ENCODE measurements at places on chromosomes 2 and 18.

- DNase-seq: no peak
Measured at GRCh38 chr2:88658881-88659537, 31.7 kb upstream of the EIF2AK3 start.

DNA sequence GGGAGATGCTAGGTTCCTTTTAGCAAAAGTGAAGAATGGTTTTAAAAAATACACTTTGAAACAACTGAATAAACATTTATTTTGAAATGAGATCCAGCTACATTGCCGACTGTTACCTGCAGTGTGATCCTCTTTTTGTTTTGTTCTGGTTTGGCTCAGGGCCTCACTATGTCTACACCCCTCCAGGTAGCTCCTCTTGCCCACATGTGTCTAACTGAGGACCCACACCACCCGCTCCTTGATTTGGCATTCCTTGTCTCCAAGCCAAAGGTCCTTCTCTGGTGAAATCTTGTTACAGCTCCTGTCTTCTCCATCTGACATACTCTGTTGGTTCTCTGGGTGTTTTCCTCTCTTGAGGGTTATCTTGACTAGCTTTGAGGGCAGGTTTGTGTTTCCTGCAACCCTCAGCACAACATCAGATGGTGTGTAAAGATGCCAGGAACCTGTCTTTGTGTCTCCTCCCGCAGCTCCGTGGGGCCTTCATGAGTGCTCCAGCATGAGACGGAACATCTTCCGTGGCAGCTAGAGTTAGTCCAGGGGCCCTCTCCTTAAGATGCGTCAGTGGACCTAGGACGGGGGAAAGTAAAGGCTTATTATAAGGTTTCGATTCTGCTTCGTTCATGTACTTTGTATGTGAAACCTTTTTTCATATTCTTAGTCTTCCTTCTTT is 32.1 kb downstream of the MAP4K4 start:
- no peak for DNase-seq

GRCh38 chr2:132620115-132620514 is 49.9 kb downstream of the LYPD1 start:
- no peak for DNase-seq

GRCh38 chr2:172297950-172298349 is 129.4 kb upstream of the ITGA6 start:
- DNase-seq: no peak

DNA sequence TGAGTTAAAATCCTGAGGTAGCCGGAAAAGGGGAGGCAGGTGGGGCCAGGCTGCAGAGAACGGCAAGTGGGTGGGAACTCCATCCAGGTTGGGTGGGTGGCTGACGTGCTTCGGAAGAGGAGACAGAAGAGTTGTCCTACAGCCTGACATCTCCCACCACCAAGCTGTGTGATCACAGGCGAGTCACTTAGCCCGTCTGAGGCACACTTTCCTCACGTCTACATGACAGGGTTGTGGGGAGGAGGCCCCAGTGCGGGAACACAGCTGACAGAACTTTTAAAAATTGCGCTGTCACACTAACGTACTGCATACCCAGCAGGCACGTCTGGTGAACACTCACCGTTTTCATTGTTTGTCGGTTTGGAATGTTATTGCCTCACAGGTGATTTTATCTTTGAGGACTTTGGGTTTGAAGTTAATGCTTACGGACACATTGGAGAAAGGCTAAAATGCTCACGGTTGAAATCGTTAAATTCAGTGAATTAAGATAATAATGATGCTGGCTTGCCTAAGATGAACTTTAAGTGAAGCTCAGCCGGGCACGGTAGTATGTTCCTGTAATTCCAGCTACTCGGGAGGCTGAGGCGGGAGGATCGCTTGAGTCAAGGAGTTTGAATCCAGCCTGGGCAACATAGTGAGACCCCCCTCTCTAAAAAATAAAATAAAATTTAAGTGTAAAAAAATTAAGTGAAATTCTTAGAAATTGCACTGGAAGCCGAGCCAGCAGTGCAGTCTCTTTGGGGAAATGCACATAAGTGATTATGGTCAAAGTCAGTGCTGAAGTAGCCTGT is 8.9 kb downstream of the EMILIN2 start:
- DNase-seq: no peak

DNA sequence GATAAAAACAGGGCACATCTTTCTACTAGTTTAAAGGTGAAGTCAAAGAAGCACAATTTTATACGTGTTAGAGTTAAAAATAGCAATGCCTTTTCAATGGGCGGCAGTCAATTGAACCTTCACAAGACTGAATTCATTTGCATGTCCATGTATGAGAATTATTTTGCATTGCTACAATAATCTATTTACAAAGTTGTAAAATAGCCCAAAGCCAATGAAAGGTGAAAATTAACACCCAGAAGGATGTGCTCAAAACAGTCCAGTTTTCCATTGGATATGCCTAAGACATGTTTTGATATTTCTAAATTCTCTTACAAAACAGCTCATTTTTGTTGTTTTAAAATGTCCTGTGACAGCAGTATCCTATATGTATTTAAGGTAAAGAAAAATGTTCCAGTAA is 425.1 kb upstream of the SYT4 start:
- DNase-seq: no peak

DNA sequence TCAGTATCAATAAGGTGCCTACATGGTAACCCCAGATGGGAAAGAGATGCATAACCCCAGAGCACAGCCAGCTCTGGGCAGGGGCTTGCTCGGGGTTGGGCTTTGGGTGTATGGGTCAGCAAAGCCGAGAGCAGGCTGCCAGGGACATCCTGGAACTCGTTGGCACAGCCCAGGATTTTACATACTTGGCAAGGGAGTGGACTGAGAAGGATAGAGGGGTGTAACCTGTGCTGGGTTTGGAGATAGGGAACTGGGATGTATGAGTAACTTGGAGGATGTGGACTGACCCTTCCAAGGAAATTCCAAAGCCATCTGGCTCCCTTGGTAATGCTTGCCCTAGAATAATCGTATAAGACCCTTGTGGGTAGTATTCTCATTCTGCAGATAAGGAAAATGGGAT is 44.2 kb downstream of the GPR39 start:
- DNase-seq: no peak

- no peak for DNase-seq
Measured at GRCh38 chr2:222548992-222549391, 106.9 kb downstream of the FARSB start.

DNA sequence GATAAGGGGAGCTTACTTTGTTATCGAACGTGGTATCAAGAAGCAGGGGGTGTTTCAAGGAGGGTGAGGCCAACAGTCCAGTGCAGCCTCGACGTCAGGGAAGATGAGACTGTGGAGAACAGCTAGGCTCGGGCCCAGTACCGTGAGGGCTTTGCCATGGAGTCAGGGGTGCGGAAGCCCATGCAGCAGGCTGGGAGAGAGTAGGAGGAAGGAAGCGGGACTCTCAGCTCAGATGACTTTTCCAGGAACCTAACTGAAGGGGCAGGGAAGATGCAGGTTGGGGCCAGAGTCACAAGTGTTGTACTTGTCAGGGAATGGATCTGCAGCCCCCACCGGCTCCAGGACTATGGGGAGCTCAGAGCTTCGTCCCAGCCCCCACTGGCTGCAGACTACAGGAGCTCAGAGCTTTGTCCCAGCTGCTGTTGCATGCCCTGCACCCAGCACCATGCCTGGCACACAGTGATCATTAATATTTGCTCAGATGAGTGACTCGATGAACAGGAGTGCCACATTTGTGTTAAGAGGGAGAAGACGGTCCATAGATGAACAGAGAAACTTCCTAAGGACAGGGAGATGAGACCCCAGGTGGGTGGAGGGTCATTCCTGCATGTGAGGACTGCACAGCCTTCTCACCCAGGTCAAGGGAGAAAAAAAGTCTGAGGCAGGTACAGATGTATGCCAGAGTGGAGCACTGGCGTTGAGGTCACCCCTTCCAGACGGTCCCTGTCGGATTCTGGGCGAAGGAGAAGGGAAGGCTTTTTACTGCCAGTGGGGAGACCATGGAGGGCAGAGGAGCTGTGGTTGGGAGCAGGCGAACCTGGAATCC is 36.4 kb downstream of the PTGR3 start:
- DNase-seq: no peak

GRCh38 chr2:12302140-12302539 is 414.6 kb upstream of the TRIB2 start:
- no peak for DNase-seq

GRCh38 chr2:65061910-65062339 is 5.7 kb downstream of the CEP68 start:
- DNase-seq: no peak

DNA sequence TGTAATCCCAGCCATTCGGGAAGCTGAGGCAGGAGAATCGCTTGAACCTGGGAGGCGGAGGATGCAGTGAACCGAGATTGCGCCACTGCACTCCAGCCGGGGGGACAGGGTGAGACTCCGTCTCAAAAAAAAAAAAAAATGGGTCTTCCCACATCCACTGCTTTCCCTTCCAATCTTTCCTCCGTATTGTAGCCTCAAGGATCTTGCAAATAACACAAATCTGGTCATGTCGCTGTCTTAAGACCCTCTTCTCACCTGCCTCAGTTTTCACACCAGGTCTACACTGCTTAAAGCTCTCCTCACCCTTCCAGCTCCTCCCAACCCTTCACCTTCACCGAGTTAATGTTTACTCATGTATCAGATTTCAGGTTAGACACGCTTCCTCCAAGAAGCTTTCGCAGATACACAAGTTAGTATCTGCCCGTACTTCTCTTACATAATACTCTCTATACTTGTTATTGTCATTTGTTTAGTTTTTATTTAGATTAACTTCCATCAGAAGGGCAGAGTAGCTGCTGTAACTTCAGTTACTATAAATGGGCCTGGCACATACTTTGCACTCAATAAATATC is 1.5 kb downstream of the IER3IP1 start:
- no peak for DNase-seq

DNA sequence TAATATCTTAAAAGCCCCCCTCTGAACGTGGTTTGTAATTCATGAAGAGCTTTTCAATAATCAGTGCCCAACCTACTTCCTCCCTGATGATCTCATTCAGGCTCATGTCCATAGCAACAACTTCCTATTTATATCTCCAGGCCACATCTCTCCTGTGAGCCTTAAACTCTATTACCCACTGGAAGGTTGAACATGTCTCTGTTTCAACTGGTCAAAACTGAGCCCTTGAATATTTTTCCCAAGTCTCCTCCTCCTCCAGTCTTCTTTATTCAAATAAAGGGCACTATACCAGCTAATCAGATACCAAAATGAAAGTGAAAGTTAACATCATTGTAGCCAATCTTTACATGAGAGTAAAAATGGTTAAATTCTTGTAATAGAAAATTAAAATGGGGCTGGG is 63.7 kb upstream of the ITGA4 start:
- DNase-seq: no peak

DNA sequence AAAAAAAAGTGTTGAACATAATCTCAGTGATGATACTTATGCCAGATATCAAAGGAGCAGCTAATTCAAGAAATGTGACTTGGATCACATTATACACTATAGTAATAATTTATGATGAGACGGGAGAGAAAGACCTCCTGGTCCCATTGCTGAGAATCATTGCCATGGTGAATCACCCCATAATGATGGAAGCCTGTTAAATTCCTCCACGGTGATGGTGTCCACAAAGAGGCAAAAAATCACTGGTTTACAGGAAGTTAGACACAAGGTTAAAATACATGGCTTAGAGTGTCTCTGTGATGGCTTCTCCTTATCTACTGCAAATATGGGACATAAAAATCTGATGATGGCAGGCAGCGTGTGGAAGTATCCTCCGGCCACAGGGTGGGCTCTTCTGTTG is 210.0 kb downstream of the CDH2 start:
- no peak for DNase-seq

- no peak for DNase-seq
Measured at GRCh38 chr2:109126501-109126860, 2.5 kb upstream of the SH3RF3 start.

DNA sequence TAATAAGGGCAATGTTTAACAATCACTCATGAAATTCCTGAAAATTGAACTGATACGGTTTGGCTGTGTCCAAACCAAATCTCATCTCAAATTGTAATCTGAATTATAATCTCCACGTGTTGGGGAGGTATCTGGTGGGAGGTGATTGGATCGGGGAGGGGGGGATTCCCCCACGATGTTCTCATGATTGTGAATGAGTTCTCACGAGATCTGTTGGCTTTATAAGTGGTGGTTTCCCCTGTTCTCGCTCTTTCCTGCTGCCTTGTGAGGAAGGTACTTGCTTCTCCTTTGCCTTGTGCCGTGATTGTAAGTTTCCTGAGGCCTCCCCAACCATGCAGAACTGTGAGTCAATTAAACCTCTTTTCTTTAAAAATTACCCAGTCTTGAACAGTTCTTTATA is 34.0 kb upstream of the SKOR2 start:
- DNase-seq: no peak

DNA sequence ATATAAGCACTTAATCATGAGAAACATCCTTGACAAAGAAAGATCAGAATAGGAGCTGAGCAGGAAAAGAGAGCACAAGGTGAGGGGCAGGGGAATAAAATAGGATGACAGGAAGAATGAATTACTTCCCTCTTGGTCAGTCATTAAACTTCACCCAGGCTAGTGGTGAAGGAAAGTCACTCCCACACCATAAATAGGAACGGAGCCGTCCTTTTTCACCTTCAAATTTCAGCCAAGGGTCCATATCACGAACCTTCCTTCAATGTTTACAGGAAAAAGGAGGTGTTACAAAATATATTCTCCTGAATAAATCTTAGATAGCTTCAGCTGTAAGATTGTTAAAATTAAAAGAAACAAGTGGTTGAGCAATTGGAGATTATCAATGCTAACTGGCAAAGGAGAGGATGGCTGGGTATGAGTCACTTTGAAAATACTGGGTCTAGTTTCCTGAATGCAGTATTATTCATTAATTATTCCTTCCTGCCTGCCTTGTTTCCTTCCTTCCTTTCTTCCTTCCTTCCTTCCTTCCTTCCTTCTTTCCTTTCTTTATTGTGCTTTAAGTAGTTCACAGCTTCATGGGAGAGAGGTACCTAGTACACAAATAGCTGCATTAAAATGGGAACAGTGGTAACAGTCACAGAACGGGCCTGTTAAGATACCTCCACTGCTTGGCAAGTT is 292.3 kb upstream of the ID2 start:
- DNase-seq: no peak

DNA sequence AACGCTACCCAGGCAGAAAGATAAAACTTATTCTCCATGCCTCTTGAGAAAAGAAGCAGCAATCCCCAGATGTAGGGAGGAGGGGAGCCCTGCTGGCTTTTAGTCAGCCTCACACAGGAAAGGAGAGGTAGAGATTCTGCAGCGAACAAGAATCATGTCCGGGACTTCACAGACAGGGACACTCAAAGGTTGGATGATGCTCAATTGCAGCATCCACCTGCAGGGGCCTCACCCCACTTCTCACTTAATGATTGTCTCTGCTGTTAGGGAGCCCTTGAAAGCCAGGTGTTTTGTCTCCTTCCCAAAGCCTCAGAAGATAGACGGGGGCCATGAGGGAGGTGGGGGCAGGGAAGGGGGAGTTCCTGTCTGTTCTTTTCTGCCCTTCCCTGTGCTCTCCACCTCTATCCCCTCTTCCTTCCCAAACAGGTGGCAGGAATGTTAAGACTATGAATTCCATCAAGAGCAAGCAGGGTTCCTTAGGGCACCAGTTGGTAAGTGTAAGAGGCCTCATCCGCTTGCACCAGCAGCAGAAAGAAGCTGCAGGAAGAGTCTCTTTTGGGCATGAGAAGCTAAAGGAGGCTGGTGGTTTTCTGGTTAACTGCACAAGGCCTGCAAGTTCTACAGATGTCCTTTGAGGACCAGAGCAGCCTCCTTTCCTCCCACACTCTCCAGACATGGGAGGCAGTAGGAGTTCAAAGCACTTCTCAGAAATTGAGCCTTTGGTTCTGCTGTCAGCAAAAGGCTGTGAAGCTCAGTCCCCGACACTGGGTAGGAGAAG is 154.7 kb upstream of the TNP1 start:
- no peak for DNase-seq

Measured in stimulated activated CD4-positive, alpha-beta T cell treated with anti-CD3 and anti-CD28 coated beads, Interleukin-1b, Interleukin-23, amount 100 ng/mL, for 1 hour (primary cell).